ENCODE measurements at places on chromosomes 16 and 17.

GRCh38 chr16:84827131-84827574 is 7.4 kb downstream of the CRISPLD2 start:
- no peak for DNase-seq

GRCh38 chr16:48146131-48146530 is 9.7 kb downstream of the ABCC12 start:
- DNase-seq, result no peak

DNA sequence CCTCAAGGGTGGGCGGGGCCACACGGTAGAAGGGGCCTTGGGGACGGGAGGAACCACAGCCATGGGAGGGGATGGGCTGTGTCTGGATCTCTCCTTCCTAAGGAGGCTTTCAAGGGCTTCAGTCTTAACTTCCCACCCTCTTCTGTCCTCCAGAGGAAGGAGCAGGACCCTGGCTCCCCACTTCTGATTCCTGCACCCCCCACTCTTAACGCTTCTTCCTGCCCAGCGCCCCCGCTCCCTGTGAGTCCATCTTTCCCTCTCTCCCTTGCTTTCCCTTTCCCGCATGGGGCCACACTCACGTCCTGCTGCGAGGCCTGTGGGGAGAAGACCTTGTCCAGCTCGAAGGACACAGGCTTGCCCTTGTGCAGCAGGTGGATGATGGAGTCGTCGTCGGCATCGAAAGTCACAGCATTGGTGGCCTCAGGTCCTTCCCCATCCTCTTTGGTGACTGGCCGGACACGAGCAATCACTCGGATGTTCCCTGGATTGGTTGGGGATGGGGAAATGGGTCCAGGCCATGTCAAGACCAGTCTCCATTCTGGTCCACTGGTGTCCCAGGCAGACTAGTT is 29.7 kb downstream of the KATNB1 start:
- no peak for DNase-seq

DNA sequence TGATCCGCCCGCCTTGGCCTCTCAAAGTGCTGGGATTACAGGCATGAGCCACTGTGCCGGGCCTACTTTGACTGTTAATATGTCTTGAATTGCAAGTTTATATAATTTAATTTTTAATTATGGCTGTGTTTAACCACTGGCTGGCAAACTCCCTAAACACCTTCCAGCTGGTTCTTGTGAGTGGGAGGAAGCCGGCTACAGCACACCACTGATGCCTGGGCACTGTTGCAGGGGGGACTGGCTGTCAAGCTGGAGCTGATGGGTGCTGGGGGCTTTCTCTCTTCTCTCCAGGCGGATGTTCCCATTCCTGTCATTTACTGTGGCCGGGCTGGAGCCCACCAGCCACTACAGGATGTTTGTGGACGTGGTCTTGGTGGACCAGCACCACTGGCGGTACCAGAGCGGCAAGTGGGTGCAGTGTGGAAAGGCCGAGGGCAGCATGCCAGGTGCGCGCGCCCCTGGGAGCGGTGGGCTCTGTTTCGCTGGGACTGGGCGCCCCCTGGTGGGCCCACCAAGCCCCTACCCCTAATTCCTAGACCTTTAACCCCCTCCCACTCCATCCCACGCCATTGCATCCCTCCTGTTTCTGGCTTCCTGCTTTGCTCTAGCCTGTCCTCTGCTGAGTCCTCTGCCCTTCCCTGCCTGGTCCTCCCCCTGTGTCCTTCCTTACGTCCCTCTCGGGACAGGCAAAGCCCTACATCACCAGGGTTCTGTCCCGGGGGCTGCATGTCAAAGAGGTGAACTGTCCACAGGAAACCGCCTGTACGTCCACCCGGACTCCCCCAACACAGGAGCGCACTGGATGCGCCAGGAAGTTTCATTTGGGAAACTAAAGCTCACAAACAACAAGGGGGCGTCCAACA is 9.5 kb downstream of the TBX21 start:
- DNase-seq, result peak; percentile 44

- no peak for DNase-seq
Observed at GRCh38 chr16:68319185-68319908, 8.5 kb downstream of the PRMT7 start.

- DNase-seq, result no peak
Observed at GRCh38 chr16:54051821-54052220, 234.8 kb downstream of the IRX3 start.

Measured in CD4-positive, alpha-beta T cell treated with Interferon alpha-2 for 1 hour (primary cell).